ENCODE measurements at places on chromosomes 7 and 10. TPM values are rescaled to one million over a fixed set of nuclear protein-coding genes. Genes with fewer than 3 reads are reported as not detected.

DNA sequence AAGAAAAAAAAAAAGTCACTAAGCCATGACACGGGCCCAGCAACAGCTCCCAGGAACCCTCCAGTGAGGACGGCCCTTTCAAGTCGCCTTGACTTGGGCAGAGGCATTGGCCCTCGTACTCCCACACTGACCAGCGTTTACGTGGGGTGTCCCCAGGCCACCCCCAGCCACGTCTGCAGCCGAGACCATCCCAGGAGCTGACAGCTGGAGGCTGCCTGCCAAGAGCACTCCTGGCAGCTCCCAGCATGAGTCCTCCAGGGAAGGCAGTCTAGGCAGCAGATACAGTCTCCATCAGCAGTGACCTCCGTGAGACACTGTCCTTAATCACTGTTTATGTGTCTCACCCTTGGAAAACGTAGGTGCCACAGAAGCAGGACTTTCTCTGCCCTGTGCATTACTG, 86.5 kb downstream of the PROSER2 start:
- DNase-seq: no peak

DNA sequence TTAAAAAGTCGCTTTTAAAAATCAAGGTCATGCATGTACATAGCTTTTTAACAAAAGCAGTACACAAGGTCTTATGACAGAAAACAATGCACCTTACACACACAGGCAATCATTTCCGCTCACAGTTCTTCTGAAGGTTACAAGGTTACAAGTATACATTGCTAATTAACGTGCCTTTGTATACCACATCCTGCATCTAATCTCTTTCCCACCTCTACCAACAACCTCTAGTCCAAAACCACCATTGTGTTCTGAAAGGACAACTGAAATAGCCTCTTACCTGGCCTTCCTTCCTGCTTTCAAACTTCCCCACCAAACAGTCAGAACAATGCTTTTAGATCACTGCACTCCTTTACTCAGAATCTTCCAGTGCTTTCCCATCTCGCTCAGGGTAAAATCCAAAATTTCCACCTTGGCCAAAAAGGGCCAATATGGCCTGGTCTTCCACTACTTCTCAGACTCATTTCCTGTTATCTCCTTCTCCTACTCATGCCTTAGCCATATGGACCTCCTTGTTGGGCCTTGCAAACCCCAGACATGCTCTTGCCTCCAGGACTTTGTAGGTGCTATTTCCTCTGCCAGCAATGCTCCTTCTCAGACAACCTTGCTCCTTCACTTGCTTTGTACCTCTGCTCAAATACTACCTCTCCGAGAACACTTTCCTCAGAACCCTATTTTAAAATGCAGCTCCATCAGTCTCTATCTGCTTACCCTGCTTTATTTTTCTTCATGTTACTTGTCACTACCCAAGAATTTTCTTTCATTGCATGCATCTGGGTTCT, 205.4 kb downstream of the DNAJC1 start:
- DNase-seq: no peak

DNA sequence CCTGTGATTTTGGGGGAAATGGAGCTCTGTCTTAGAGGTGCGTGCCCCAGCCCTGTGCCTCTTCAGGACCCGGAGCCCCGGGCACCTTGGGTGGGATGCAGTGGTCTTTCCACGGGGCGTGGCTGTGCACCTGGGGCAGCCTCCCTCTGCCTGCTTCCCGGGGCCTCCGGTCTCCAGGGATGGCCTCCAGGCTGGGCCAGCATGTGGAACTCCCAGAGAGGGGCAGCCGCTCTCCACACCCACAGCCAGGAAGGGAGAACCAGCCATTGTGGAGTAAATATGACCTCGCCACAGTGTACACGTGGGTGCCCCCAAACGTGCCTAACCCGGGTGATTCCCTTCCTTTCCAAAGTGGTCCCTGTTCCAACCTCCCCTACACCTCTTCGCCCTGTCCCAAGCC, 52.6 kb downstream of the JAKMIP3 start:
- no peak for DNase-seq

DNA sequence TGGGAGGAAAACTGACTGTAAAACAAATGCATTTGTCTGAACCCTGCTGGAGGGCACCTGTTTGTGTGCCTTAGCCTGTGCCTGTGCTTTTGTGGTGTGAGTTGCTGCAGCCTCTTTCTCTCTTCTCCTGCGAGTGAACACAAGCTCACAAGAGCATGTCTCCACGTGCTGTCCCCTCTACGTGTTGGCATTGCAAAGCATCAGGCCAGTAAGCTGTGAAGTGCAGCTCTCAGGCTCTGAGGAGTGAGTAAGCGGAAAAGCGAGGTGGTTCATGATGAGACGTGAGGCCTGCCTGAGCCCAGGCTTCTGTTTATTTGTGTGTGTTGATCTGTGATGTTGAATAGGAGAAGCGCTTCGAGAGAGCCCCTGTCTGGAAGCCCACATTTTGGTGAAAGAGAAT, 85.6 kb upstream of the PDCD4 start:
- no peak for DNase-seq

- no peak for DNase-seq
Measured at GRCh38 chr7:51253157-51253556, 63.5 kb downstream of the COBL start.

- no peak for DNase-seq
Measured at GRCh38 chr10:6046773-6047611, 15.2 kb downstream of the IL2RA start.

DNA sequence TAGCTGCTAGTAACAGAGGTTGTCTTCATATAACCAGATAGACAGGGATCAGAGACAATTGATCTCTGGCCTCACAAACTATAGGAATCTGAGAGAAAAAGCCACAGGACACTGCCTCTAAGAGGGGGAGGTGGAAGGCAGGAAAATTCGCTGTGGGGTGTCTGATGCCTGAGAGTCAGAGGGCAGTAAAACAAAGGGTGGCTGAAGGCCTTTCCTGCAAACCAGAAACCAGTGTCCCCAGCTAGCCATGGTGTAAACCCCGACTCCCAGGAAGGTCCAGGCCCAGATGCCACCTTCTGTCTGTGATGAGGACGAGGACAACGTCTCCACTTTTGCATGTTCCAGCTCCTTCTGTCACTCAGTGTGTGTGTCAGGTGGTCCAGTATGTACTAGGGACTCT, 215.1 kb downstream of the ADARB2 start:
- DNase-seq: no peak

LIPM gene
- total RNA-seq: not detected

SEC61G gene
- total RNA-seq: 136 TPM

HGF gene
- total RNA-seq: not detected

ZPBP gene
- not detected for total RNA-seq

CCAR1 gene
- 141 TPM for total RNA-seq
